ENCODE measurements at places on chromosomes 11 and 22.

GRCh38 chr22:44214764-44215163, 34.0 kb downstream of the PARVG start:
- no peak for DNase-seq

DNA sequence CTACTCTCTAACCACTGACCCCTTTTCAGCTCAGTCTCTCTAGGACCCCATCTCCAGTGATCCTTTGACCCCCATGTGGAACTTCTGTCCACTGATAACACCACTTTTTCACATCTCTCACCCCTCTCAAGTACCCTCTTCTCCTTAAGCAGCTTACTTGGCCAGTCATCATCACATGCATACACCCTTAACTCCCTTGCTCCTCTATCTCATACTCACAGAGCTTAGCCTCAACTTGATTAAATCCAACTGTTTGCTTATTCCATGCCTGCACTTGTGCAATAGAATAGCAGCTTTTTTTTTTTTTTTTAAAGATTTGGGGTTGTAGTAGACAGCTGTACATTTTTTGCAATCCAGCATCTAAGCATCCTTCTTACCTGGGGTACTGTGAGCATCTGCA, 22.2 kb downstream of the AQP11 start:
- DNase-seq, result no peak

DNA sequence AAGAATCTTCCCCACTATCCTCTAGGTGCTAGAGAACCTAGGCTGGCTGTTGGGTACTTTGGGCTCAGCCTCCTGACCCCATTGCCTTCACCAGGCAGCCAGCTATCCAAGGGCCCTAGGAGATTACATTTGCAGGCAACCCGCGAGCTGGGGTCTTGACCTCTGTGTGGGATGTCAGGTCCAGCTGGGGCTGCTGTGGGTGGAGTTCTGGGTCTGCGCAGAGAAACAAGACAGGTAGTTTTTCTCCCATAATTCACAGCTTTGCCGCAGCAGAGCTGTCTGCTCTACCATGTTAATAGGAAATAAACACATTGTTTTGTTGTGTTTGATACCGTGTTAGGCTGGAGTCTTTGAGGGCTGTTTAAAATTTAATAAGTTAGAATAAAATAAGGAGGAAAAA, 142.8 kb upstream of the PLET1 start:
- no peak for DNase-seq

DNA sequence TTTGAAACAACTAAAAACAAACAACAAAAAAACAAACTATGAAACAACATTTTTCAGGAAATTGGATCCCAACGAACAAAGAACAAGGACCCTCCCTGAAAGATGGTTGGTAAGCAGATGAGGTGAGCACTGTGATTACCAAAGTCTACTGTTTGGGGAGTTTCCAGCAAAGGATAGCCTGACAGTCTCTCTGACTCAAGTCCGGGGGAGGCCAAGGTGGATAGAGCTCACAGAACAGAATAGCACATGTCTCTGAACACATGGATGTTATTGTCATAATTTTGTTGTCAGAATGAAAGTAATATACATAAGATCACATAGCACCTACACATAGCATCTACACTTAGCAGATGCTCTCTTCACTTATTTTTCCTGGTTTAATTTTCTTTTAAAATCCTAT, 501.3 kb upstream of the TENM4 start:
- no peak for DNase-seq
